SJSA1 (cell line): ENCODE measurements at places on chromosomes 12 and 14.

DNA sequence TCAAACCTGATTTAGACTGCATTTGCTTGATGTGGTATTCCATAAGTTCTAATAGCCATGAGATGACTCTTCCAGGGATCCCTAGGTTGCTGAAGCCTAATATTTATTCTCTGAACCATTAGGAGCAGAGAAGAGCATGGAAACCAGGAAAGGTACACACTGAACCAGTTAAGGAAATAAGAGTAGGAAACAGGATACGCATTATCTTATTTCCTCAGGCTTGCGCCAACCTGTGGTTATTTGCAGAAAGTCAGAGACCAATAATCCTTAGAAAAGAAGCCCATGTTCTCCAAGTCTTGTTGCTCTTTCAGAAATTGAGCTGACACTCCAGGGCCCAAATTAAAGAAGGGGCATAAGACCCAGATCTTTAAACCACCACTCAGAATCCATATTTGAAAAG is 41.8 kb upstream of the SMUG1 start:
- DNase-seq: no peak

DNA sequence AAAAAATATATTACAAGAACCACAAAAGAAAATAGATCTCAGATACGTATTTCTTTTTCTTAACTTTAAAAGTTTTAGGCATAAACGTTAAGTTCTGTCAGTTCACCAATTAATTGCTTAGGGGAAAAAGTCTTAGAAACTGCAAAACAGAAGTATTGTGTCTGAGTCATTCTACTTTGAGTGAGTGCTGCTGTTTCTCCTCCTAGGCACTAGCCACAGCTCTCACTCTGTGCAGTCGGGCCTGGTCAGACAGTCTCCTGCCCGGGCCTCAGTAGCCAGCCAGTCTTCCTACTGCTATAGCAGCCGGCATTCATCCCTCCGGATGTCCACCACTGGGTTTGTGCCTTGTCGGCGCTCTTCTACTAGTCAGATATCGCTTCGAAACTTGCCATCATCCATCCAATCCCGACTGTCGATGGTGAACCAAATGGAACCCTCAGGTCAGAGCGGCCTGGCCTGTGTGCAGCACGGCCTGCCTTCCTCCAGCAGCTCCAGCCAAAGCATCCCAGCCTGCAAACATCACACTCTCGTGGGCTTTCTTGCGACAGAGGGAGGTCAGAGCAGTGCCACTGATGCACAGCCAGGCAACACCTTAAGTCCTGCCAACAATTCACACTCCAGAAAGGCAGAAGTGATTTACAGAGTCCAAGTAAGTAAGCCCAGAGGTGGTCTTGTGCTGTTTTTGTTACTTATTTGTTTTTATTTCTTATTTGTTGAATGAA is 201.3 kb downstream of the PCNX1 start:
- DNase-seq: no peak

DNA sequence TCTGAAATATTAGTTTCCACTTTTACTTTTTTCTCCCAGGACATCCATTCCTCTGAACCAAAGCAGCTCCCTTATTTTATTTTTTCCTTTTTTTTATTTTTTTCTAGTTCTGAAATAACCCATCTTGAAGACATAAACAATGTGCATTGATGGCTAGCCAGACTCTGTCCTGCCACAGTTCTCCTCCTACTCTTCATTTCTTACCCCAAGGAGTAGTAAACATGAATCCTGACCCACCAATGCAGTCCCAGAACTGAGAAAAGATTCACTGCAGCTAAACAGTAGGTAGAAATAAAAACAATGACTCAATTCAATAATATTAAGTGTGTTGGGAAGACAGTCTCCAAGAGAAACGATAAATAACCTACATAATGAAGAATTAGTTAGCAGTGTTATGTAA is 65.7 kb upstream of the NOVA1 start:
- no peak for DNase-seq

- no peak for DNase-seq
Observed at GRCh38 chr14:53156238-53156637, 3.1 kb upstream of the DDHD1 start.

- DNase-seq: no peak
Observed at GRCh38 chr14:52551205-52551604, 1.1 kb downstream of the TXNDC16 start.

GRCh38 chr12:116299064-116299463 is 21.6 kb upstream of the MED13L start:
- no peak for DNase-seq

GRCh38 chr12:39752482-39753137 is 133.0 kb upstream of the ABCD2 start:
- no peak for DNase-seq

DNA sequence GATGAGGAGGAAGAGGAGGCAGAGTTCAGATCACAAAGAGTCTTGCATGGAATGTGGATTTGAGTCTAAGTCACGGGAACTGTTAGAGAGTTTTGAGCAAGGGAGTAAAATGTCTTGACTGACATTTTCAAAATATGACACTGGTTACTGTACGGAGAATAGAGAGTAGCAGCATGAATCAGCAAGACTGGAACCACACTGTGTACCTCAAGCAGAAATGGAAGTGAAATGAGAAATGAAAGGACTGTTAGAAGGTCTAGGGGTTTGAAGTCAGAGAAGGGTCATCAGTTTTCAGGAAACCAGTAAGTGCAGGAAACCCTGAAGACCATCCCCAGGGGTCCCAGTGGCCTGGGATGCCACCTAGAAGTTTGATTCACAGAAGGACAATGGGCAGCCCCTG is 236.3 kb downstream of the GALC start:
- no peak for DNase-seq

DNA sequence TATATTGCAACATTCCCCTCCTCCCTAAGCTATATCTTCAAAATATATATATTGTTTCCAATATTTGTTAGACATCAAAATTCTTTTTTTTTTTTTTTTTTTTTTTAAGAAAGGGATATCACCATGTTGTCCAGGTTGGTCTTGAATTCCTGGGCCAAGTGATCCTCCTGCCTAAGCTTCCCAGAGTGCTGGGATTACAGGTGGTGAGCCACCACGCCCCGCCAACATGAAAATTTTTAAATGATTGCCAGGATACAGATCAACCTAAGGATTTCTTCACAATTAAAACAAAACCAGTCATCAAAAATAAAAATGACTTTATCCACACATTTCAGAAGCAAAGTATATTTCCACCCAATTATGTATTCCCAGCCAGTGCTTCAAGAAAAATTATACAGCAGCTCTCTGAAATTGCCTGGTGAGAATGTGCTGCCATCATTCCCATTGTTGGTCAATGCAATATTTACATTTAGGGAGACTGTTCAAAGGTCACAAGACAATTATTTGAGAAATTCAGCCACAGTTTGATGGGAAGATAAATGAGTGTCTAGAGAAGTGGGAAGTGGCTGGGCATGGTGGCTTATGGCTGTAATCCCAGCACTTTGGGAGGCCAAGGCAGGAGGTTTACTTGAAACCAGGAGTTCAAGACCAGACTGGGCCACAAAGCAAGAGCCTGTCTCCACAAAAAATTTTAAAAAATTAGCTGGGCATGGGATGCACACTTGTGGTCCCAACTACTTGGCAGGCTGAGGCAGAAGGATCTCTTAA is 141.7 kb upstream of the AMIGO2 start:
- DNase-seq: no peak

GRCh38 chr14:26606729-26607312 is 9.0 kb upstream of the NOVA1 start:
- DNase-seq: no peak

DNA sequence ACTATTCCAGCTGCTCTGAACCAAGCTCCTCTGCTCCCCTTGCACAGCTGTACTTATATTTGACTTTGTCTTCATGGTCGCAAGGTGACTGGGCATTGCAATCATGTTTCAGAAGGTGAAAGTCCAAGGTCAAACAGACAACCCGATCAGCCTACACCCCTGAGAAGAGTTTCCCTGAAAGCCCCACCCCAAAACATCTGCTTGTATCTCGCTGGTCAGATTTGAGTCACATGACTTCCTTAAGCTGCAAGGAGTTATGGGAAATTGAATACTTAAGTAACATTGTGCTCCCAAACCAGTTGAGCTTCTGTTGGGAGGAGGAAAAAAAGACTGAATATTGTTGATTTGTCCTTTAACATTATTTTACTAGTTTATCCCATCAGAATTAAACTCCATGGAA is 83.4 kb upstream of the FZD10 start:
- no peak for DNase-seq

GRCh38 chr14:100698666-100699448 is 27.8 kb upstream of the DLK1 start:
- no peak for DNase-seq

DNA sequence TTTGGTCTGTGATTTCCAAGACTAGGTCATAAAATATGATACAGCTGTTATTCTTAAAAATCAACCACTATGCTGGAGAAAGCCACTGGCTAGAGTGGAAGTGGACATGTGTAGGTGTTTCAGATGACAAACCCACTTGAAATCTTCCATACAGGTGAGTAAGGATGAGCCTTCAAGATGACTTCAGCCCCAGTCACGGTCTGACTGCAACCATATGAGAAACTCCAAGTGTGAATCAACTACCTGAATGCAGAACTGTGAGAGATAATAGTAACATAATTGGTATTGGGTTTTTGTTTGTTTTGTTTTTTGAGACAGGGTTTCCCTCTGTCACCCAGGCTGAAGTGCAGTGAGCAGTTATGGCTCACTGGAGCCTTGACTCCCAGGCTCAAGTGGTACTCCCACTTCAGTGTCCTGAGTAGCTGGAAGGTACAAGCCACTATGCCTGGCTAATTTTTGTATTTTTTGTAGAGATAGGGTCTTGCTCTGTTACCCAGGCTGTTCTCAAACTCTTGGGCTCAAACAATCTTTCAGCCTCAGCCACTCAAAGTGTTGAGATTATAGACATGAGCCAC is 273.3 kb upstream of the LRIG3 start:
- DNase-seq: no peak

- no peak for DNase-seq
Observed at GRCh38 chr12:108332791-108333382, 6.2 kb downstream of the CMKLR1 start.

DNA sequence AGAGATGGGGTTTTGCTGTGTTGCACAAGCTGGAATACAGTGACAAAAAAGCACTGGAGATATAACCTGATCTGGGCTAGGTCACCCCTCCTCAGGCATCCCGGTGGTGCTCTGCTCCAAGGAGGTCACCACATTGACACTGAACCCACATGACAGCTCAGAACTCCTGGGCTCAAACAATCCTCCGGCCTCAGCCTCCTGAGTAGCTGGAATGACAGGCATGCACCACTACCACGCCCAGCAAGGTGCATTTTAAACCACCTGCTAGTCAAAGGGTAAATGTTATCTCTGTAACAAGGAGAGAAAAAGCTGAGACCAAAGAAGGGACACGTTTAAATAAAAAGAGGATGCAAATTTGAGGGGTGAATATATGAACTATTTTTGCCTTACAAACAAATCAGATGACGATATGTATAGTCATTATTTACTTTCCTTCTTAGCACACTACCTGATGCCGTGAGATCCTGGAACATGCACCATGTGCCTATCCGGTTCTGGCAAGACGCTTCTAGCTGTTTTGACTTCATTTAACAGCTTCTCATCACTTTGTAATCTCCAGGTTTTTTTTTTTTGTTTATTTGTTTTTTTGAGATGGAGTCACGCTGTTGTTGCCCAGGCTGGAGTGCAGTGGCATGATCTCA is 135.1 kb downstream of the PPM1H start:
- no peak for DNase-seq

DNA sequence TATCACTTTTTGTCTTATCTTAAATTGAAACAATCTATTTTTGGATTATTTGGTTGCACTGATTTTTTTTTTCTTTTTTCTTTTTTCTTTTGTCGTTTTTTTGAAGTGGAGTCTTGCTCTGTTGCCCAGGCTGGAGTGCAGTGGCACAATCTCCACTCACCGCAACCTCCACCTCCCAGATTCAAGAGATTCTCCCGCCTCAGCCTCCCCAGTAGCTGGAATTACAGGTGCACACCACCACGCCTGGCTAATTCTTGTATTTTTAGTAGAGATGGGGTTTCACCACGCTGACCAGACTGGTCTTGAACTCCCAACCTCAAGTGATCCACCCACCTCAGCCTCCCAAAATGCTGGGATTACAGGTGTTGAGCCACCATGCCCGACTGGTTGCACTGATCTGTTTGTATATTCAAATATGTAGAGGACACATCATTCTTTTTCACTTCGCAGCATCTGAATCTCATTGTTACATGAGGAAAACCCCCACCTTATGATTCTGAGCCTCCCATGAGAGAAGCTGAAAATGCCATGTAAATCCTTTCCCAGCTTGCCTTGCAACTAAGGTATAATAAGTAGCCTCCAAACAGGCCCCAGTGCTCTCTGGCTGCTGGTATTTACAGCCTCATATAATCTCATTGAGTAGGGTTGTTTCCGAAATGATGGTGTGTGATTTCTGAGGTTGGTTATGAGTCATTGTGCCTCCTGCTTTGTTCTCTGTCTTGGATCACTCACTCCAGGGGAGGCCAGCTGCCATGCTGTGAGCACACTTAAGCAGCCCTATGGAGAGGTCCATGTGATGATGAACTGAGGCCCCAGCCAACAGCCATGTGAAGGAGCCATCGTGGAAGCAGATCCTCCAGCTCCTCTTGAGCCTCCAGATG is 5.2 kb upstream of the HSP90B1 start:
- peak; percentile 59 for DNase-seq

GRCh38 chr12:70048521-70049250 is 194.5 kb upstream of the CNOT2 start:
- DNase-seq: no peak

- DNase-seq: peak; percentile 77
Observed at GRCh38 chr12:47949441-47950341, 13.7 kb upstream of the TMEM106C start.

GRCh38 chr14:79510659-79511058 is 700.6 kb downstream of the DIO2 start:
- DNase-seq: no peak

GRCh38 chr12:114682785-114683708 is 928 bp downstream of the TBX3 start:
- DNase-seq: no peak

GRCh38 chr12:64976131-64976530 is 145.0 kb downstream of the WIF1 start:
- DNase-seq: no peak

DNA sequence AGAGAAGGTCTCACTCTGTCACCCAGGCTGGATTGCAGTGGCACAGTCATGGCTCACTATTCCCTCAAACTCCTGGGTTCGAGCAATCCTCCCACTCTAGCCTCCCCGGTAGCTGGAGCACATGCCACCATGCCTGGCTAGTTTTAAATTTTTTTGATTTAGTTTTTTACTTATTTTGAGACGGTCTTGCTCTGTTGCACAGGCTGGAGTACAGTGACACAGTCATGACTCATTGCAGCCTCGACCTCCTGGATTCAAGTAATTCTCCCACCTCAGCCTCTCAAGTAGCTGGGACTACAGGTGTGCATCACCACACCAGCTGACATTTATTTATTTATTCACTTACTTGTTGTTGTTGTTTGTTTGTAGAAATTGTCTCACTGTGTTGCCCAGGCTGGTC is 22.2 kb upstream of the DIP2B start:
- DNase-seq: no peak
